SW480 (cell line): ENCODE measurements at places on chromosomes 13 and 19.

DNA sequence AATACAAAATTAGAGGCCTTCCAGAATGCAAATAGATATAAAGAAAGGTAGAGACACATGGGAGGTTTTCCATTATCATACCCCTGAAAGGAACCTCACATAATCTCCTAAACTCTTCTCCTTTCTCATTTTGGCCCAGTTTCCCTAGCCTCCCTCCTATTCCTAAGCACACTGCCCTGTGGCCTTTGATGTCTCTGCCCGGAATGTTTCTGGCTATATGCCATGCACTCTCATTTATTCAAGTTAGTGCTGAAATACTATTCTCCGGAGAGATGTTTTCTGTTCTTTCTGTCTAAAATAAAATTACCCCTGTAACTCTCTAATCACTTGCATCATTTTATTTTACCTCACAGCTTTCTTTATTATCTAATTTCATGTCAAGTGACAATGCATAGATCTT, 1287.7 kb downstream of the SLITRK5 start:
- no peak for DNase-seq

- no peak for DNase-seq
Measured at GRCh38 chr13:100459747-100460146, 128.8 kb downstream of the GGACT start.

DNA sequence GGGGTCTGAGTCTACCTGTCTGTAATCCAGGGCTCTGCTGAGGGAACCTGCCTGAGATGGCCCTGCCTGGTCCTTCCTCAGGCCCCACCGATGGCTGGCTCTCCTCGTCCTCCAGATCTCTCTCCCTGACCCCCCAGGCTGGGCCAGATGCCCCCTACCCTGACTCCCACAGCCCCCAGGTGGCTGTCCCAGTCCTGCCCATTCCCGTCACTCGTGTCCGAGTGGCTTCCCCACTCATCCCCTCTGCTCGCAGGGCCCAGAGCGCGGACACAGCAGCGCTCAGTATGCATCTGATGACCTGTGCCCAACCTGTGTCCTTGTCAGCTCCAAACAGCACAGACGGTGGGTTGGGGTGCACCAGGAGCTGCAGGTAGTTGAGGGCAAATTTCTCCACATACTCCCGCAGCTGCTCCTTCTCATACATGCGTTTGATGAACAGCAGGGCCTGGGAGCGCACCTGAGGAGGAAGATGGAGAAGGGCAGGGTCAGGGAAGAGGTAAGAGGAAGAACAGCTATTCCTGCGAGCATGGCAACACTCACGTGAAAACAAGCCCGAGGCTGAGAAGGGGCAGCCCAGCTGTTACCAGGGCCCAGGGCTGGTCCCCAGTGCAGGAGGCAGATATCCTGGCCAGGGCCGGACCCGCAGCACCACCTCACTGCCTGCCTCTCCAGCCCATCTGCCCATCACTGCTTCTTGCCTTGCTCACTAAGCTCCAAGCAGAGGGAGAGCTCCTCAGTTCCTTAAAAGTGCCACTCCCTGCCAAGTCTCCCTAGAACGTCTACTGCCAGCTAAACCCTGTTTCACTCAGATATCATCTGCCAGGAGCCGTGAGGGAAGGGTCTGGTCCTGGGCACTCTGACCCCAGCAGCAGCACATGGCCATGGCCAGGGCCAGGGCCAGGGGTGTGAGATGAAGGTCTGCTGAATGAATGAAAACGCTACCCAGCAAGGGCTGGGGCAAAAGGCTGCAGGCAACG, 11.1 kb upstream of the RSPH6A start:
- DNase-seq = no peak

DNA sequence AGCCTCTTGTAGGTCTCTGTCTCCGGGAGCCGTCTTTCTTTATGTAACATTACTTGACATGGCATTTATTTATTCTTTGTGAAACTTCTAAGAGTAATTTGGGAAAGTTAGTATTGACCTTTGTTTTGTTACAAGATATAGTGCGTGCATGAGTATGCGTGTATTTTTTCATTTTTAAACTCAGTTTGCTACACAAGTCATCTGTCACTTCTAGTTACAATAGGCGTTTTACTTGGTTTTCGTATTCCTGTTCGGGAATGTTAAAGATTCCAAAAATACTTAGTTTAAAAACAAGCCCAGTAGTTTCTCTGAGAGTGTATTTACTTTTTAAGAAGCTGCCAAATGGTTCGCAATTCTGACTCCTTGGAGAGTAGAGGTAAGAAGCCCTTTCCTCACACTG, 3.2 kb downstream of the PDS5B start:
- no peak for DNase-seq
